IPS DF 19.7 (cell line): ENCODE measurements at places on chromosomes 2 and 18.

DNA sequence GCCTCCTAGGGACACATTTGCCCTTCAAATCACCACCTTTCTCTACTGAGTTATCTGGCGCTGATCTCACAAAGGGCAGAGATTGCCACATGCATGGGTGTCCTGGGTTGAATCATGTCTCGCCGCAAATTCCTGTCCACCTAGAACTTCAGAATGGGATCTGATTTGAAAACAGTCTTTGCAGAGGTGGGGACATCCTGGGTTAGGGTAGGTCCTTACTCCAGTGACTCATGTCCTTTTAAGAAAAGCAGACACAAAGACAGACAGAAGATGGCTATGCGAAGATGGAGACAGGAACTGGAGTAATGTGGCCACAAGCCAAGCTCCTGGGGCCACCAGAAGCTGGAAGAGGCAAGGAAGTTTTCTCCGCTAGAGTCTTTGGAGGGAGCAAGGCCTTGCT is 197.4 kb upstream of the SMIM21 start:
- no peak for DNase-seq

GRCh38 chr18:13553449-13553848 is 172.9 kb downstream of the FAM210A start:
- no peak for DNase-seq

GRCh38 chr2:113739849-113740248 is 16.6 kb downstream of the SLC35F5 start:
- DNase-seq: no peak

DNA sequence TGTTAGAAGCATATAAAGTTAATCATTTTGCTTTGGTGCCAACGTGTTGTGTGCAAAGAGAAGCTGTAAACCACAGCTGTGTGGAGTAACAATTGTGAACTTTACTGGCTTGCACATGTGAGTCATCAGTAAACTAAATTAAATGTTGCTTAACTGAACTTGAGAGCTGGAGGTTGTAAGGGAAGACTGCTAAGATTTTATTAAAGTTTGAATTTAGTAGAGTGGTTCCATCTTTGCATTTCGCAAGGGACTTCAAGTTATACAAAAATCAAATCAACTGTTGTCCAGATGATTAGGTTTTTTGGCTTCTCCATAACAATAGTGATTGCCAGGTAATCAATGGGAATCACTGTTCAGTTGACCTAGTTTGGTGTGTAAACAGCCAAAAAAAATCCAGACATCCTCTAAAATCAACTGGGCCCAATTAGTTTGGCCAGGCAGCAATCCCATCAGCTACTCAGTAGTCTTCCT is 247.4 kb downstream of the MYO3B start:
- no peak for DNase-seq

DNA sequence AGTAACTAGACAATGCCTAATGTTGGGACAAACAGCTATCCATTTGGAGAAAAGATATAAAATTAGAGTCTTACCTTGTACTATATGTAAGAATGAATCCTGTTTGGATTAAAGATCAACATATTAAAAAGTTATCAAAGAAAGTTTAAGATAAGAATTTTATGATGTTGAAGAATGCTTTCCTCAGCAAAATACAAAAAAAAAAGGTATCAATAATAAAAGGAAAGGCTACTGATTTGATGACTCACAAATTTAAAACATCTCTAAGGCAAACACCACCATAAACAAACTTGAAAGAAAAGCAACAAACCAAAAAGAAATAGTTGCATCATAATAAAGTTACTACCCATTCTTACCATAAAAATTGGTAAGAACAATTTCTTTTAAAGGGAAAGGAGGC is 92.7 kb downstream of the C1D start:
- no peak for DNase-seq

GRCh38 chr2:166932032-166932431 is 43.8 kb downstream of the XIRP2 start:
- no peak for DNase-seq

DNA sequence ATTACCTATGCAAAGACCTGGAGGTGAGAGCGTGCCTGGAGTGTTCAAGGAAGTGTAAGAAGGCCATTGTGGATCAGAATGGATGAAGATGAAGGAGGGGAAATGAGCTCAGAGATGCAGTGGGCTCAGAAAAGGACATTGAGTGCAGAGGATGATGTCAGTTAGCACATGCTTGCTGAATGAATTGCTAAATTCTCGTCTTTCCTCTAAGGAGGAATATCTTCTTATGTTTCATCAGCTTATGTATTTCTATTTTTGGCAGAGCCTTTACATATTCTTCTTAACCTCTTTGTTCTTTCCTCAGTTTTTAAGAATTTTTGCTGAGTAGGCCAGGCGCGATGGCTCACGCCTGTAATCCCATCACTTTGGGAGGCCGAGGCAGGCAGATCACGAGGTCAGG is 30.9 kb downstream of the FAM171B start:
- no peak for DNase-seq

DNA sequence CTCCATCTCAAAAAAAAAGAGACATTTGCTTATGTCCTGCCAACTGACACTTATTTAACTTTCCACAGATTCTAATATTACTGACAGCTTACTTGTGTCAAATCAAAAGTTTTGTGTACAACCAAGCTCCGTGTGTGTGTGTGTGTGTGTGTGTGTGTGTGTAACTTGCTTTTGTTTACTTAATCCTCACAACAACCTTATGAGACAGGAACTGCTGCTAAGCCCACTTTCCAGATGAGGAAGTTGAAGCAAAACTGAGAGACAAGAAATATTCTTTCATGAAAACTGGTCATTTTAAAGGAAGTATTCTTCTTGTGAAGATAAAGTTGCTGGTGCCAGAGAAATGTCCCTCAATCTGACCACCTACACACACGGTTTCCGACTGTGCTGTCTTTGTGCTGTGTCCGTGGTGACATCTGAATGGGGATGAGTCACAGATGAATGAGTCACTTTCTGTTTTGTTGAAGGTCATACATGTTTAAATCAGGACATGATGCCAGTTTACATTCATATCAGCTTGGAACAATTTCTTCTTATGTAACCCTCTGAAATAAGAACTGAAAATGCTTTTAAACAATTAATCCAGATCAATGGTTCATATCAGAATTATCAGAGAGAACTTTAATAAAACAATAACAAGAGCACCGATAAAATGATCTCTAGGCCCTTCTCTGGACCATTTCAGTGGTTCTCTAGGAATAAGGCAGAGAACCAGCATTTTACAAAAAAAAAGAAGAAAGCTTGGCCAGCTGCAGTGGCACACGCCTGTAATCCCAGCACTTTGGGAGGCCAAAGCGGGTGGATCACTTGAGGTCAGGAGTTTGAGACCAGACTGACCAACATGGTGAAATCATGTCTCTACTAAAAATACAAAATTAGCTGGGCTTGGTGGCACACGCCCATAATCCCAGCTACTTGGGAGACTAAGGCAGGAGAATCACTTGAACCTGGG is 95.5 kb downstream of the THNSL2 start:
- no peak for DNase-seq

DNA sequence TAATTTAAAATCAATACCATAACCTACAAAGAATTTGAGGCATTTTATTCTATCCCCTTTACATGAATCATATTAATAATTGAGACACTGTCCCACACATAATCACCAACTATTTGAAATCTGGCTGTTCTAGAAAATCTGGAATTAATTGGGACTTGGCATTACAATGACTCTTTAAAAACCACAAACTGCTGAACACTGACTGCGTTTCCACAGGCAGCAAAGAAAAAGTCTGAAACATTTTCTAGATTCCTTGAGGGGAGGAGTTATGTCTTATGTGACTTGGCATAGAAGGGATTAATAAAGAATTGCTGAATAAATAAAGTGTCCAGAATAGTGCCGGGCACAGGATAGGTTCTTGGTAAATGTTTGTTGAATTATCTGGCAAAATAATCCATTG is 61.4 kb downstream of the GPR39 start:
- DNase-seq: no peak

GRCh38 chr2:165281387-165281786 is 42.2 kb downstream of the SCN2A start:
- DNase-seq: no peak

GRCh38 chr2:47486841-47487497 is 84.0 kb downstream of the MSH2 start:
- DNase-seq: no peak

DNA sequence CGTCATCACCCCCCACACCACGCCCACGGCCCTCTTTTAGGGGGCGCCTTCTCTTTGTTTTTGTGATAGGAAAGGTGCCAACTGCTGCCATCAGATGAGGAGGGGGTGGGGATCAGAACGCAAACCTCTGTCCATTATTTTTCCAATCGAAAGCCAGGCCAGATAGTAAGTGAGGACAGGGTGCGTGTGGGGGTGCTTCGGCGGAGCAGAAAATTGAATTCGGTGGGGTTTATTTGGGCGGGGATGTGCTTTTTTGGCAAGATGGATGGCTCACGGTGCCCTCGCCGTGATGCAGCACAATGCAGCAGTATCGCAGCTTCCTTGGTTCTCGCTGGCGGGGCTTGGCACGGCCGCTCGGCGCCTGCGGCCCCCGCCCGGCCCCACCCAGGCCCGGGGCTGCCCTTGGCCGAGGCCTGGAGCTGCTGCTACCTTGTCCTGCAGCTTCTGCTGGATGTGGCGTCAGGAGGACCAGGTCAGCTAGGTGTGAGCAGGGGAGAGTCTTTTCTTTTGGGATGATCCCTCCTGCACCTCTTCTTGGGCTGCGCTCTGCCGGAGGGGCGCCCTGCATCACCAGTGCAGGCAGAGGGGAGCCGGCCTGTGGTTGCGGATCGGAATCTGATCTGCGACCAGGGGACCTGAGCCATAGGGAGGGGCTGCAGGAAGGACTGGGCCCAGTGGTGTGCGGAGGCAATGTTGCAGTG is 1.3 kb downstream of the SPTBN1 start:
- DNase-seq: no peak

DNA sequence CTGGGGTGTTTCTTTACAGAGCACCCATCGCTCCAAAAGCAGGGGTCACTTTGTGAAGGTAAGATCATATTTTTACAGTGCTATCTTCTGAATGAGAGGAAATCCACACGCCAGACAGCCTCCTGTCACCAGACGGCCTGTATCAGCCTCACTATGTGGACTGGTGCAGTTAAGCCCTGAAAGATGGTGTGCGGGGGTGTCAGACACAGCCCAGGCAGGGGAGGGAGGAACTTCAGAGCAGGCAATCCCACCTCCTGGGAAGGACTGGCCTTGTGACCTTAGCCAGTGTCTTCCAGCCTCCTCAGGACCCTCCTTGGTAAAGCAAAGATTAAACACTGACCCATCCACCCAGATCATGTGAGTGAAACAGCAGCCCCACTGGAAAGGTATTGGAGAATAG is 249.4 kb upstream of the CTAGE1 start:
- no peak for DNase-seq

- DNase-seq: no peak
Observed at GRCh38 chr2:237729681-237730475, 68.7 kb upstream of the RBM44 start.

GRCh38 chr18:10320791-10321190 is 133.6 kb upstream of the APCDD1 start:
- DNase-seq: no peak

GRCh38 chr2:16394072-16394985 is 271.3 kb downstream of the CYRIA start:
- no peak for DNase-seq

DNA sequence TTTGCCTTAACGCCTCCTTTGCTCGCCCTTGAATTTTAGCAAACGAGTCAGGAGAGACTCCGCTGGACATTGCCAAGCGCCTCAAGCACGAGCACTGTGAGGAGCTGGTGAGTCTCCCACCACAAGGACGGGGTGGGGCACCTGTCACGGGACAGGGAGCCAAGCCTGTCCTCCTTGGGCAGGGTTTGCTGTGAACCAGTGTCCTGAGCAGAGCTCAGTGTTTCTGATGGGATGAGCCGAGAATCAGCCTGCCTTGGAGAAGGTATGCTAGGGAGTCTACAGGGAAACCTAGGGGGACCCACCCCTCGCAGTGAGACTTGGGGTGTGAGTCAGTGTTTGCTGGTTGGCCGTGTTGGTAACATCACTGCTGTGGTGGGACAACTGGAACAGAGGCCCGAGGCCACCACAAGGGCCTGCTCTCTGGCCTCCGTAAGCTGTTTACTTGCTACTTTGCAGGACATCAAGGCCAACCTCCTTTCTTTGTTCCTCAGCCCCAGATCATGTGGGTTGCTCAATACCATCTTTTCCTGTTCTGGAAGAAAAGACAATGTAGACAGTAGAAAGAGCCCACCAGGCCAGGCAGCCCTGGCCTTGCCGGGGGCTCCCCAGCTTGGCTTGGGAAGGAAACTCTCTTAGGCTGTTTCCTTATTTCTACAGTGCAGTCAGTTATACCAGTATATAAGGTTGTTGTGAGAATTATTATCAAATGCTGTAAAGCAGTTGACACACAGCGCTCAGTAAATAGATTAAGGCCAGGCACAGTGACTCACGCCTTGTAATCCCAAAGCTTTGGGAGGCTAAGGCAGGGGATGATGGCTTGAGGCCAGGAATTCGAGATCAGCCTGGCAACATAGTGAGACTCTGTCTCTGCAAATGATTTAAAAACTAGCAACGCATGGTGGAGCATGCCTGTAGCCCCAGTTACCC is 42.4 kb downstream of the ITGB1BP1 start:
- DNase-seq: no peak

DNA sequence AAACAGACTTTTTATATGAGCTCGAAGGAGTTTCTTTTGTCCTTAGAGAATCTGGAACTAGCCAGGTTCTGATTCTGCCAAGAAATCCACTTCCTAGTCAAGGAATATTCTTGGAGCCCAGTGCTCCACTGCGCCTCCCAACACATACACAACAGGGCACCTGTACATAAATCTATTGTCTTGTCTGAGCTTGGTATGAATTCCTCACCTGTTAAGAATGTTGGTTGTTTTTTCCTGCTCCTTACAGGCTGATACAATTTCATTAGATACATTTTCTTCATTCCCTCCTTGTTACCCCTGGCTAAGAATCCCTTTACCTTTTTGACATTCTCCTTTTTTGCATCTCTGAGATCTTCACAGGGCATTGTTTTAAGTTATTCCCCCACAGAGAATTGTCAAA is 56.0 kb upstream of the FZD7 start:
- DNase-seq: no peak

DNA sequence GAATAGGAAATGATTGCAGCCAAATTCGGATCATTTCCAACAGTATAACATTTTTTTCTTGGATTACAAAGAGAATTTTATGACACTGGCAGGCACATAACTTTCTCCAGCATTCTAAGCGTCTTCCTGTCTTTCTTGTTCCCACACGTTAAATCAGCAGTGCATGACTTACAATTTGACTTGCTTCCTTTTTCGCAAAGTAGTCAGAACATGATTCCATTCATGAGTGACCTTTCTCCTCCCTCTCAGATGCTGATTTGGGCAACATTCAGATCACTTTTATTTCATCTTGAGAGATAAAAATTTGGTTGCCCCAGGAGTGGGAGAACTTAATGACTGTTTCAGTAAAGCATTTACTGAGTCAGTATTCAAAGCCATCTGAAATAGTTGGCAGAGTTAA is 858.7 kb upstream of the ACVR2A start:
- DNase-seq: no peak

GRCh38 chr2:1973636-1974035 is 229.3 kb upstream of the PXDN start:
- DNase-seq: no peak

GRCh38 chr2:15302154-15302553 is 259.0 kb downstream of the NBAS start:
- DNase-seq: no peak
